ENCODE measurements at places on chromosomes 4 and X.
A peak's percentile ranks its signal among the peaks of the same experiment; 100 is the strongest.

DNA sequence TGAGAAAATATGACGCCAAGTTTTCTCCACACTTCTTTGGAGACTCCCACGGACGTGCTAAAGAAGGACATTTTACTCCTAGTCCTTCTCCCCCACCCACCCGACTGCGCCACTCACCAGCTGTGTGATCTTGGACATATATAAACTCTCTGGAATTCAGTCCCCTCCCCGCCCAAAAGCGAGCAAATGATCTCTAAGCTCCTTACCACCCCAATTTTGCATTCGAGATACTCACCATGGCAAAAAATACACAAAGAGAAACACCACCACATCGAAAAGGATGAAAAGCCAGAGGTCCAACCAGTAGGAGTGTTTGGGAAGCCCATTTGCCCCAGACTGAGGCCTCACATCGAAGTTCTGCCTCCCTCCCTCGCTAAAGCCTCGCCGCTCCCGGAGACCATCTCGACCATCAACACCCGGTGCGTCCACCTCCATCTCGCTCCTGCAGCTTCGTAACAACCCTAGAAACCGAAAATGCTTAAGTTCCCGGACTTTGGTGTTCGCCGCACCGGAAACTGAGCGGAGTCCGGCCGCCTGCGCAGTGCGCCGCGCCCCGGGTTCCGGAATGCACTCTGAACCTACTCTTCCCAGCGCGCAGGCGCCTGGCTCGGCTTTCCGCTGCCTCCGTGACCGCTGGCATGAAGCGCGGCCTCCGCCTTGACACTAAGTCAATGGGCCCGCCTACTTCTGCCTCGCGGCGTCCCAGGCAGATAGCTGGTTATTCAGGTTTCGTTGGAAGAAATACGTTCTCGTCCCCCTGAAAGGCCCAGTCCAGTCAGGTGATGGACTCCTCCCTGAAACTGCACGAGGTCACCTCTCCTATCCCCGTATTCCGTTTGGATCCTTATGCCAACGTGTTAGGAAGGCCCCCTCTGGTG is 21.6 kb downstream of the FABP2 start:
- peak; percentile 90 for DNase-seq

GRCh38 chr4:159305129-159305528 is 202.2 kb downstream of the RAPGEF2 start:
- no peak for DNase-seq

- DNase-seq, result no peak
Observed at GRCh38 chrX:131614241-131614640, 70.4 kb downstream of the OR13H1 start.

DNA sequence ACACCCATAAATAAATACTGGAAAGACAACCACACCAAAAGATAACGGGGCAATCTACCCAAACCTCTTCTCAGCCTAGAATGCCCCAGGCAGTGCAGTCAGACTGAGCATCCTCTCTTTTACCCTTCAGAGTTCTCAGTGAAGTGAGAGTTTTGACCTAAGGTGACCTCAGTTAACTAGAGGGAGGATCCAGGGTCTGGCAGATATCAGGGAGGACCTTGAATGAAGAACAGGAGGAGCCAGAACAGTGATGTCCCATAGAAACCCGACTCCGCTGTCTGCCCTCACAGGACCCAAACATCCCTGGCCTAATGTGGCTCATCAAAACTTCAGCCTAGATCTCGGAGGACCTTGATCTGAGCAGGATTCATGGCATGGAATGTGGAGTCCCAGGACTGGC is at the start of gene MAGEB3:
MAGEB3 (plus strand) TSS at position 263 of the 400 bp plus-strand sequence. CDS start 5,268 bp downstream, outside the sequence.
- no peak for DNase-seq

DNA sequence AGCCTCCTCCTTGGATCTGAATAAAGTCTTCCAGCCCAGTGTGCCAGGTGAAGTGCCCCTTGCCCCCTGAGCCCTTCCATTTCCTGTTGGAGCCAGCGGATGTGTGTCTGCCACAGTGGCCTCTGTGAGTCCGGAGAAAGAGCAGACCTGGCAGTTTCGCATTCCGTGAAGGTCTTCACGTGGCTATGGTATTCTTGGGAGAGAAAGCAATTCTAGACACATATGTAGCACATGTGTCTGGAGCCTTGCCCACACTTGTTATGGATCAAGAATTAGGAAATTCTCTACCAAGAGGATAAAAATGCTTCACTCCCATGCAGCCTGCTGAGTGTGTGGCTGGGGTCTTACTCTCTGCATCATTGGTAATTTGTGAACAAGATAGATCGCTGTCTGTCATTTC is 130.9 kb downstream of the REPS2 start:
- no peak for DNase-seq

- no peak for DNase-seq
Observed at GRCh38 chr4:7699031-7699430, 240.6 kb downstream of the AFAP1 start.

DNA sequence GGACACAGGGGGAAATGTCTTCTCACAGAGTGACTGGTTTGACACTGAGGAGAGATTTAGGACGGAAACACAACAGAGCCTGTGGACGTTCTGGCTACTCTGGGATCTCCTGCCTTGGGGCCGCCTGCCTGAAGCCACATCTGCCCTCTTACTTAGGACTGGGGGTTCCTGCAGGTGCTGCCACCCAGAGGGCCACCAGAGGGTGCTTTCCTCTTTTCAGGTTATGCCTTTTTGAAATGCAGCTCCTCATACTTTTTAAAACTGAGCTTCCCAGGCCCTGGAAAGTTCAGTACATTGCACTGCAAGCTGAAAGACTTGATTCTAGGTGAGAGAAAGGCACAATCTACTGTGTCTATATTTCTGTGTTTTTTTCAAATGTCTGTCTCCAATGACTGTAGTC is 92.2 kb upstream of the PGRMC2 start:
- no peak for DNase-seq

- DNase-seq, result no peak
Observed at GRCh38 chrX:10514891-10515290, 105.5 kb downstream of the MID1 start.

GRCh38 chr4:39020130-39020529 is 12.1 kb downstream of the TMEM156 start:
- no peak for DNase-seq

DNA sequence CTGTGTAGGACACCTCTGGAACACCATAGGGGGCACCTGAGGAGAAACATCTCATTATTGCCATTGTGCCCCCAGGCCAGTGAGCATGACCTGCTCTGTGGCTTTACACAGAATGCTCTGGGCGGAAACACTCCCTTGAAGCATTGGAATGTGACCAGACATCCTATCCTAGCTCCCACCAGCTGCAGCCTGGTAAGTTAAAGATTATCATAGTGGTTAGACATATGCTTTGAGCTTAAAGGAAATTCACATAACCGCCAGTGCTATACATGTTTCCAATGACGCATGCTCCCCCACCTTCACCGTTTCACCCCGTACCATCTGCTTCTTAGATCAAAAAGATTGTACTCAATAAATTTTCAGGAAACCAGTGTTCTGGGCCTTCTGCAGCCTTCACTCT is 217.7 kb upstream of the CENPE start:
- no peak for DNase-seq

- no peak for DNase-seq
Observed at GRCh38 chr4:6463311-6464289, 8.8 kb downstream of the PPP2R2C start.

- DNase-seq, result no peak
Observed at GRCh38 chr4:100177855-100178254, 12.4 kb downstream of the DDIT4L start.

DNA sequence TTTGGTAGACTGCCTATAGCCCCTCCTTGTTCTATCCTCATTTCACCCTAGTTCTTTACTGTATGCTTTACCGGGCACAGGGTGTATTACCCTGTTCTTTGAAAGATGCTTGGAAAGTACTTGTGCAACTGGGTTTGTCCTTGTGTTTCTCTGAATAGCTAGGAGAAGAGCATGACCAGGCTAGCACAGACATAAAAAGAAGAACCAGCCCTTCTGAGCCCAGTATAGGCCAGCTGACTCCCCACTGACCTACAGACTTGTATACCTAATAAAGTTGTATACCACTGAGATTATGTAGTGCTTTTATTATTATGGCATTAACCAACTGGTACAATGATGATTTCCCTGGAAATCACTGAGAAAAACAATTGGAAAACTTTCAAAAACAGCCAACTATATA is 15.0 kb downstream of the CFI start:
- no peak for DNase-seq

- DNase-seq, result peak; percentile 30
Observed at GRCh38 chr4:147707892-147708672, 23.8 kb upstream of the ARHGAP10 start.

- no peak for DNase-seq
Observed at GRCh38 chr4:158938220-158939044, 164.4 kb upstream of the RAPGEF2 start.

- no peak for DNase-seq
Observed at GRCh38 chr4:152033621-152034020, 272.8 kb upstream of the GATB start.

DNA sequence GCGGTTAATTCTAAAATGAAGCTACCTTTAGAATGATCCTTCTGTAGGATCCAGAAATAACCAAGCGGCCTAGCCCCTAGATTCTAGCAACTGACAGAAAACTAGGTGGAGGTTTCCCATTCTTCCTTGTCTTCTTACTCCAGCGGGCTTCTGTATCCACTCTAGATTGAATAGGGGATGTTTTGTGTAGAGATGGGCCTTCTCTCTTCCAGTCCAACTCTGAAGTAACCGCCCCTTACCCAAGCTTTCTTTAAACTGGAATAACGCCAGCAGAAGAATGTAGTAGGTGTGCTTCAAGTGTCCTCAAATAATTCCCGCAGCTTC is 386 bp upstream of the TMEM184C start:
- no peak for DNase-seq

DNA sequence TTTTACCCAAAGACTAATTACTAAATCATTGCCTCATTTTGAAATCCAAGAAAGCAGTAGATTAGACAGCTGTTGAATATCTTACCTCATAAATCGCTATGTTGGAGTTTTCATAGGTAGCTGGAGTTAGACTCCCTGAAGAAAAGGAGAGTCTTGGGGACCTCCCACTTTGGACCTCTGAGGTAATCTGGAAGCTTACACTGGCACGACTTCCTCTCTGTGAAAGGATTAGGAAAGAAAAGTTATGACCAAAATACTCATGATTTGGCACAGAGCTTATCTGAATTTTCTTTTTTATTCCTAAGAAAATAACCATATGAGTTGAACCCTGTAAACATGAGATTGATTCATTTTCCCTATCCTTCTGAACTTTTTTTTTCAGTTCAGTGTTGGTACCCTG is 40.6 kb downstream of the GUCY2F start:
- DNase-seq, result no peak

GRCh38 chrX:46953597-46953996 is 41.4 kb downstream of the JADE3 start:
- no peak for DNase-seq

Data from stimulated activated CD4-positive, alpha-beta T cell treated with anti-CD3 and anti-CD28 coated beads, Interleukin-12 subunit alpha, Interleukin-12 subunit beta, amount 100 ng/mL, for 48 hours (primary cell).